ENCODE measurements at places on chromosomes 12 and 14. TPM values are rescaled to one million over a fixed set of nuclear protein-coding genes. Genes with fewer than 3 reads are reported as not detected.

GRCh38 chr12:90067791-90068190 is 359.2 kb upstream of the ATP2B1 start:
- DNase-seq, result no peak

- no peak for DNase-seq
These were observed 541.6 kb downstream of the TMEM121 start for GRCh38 chr14:106067935-106068334.

CMA1 gene
- not detected for total RNA-seq

DNA sequence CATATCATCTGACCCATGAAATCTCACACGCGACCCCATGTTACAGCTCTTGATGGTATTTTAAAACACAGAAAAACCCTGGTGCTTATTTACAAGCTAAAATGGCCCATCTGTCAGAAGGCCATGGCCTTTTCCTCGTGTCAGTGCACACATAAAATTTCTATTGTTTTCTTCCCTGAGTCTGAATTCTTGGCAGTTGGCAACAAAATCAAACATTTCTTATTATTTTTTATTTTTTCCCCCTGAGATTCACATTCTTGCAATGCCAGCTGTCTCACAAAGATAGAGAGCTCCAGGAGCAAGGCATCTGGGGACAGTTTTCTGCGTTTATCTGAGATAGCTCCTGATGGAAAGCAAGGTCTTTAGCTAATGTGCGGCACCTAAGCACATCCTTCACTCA is 818.1 kb upstream of the TMEM132C start:
- DNase-seq, result no peak

- no peak for DNase-seq
These were observed 452.2 kb downstream of the IPO8 start for GRCh38 chr12:30243426-30243825.

DNA sequence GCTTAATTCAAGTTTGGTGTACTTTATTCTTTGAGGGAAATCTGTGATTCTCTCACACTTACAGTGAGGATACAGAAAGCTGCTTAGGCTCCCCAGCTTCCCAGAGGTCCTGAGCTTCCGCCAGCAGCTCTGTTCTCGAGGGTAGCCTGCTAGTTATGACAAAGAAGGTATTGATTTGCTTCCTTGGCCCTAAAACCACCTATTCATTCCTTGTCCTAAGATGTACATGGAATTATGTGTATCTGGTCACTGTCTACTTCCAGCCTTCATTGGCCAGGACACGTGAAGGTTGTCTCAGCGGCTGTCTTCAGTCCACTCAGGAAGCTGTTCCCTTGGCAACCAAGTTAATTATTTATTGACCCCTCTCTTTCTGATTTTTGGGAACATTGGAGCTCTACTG is 55.7 kb downstream of the GALNT8 start:
- DNase-seq, result no peak

LRFN5 gene
- not detected for total RNA-seq

- DNase-seq, result peak; percentile 10
These were observed 11.6 kb downstream of the HVCN1 start for GRCh38 chr12:110677206-110677911.

- DNase-seq, result no peak
These were observed 35.6 kb upstream of the CMKLR1 start for GRCh38 chr12:108374596-108375320.

Measured in A172 (cell line).